KBM-7 (cell line): ENCODE measurements at places on chromosomes 12 and 14.

- DNase-seq = no peak
These were observed 71.5 kb downstream of the SCARB1 start for GRCh38 chr12:124792156-124792555.

DNA sequence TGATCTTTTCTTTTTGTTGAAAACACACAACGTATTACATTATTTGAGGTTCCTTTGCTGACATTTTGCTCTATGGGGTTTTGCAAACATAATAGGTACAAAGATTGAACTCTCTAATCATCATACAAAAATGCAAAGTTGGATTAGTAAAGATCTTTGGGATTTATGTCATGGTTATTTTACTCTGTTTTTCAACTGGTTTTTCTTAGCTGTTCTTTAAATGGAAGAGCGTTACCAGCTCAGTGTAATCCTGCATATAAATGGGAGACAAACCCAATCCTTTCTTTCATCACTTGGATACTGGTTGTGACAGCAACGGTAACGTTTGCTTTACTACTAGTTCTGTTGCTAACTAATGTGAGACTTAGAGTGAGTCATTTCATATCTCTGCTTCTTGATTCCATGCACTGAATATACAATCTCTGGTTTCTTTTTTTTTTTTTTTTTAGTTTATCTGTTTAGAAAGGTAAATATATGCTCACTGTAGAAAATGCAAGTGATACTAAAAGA is 104.9 kb upstream of the NOVA1 start:
- no peak for DNase-seq

GRCh38 chr14:72709916-72710611 is 183.8 kb downstream of the DPF3 start:
- no peak for DNase-seq

DNA sequence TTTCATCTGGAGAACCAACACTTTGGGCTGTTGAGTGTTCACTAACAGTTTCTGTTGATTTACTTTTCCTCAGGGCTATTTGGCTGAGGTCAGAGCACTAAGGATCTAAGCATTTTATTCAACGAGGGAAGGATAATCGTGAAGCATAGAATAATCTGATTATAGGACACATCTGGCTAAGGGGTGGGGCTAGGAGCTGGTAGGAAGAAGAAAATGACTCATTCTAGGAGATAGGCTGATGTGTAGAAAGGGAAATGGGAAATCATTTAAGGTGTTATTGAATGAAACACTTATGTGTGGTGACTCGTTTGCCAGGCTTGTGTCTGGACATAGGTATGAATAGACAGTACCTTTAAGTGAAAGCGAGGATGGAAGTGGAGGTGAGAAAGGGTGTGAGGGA is 167.2 kb downstream of the ETNK1 start:
- no peak for DNase-seq

- DNase-seq = no peak
These were observed 30.4 kb upstream of the KCNA5 start for GRCh38 chr12:5013266-5013730.

DNA sequence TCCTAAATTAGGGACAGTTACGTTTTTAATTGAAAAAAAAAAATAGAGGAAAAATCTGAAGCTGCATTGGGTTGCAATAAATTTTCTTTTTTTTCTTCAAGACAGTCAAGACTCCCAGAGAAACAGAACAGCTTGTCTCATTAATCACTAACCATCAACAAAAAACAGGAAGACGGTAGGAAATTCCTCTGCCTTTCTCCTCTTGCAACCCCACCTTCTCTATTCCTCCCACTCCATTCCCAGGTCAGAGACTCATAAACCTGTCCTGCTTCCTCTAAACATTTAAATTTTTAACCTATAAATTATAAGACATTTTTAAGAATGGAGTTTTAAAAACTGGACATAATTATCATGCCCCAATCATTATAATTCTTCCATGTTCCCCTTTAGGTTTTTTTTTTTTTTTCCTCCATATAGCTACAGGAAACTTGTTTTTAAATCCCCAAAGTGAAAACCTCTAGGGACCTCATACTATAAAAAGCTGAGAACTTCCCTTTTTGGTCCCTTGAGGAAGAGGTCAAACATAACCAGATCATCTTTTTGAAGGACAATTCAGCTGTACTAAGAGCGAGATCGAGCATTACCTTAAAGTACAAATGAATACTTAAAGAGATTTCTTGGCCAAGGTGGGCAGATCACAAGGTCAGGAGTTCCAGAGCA is 36.0 kb downstream of the CPM start:
- peak; percentile 58 for DNase-seq
